ENCODE measurements at places on chromosomes 12 and 14. TPM values are rescaled to one million over a fixed set of nuclear protein-coding genes. Genes with fewer than 3 reads are reported as not detected.

The SYNE3 gene
- 6.5 TPM for total RNA-seq

The KRT74 gene
- not detected for total RNA-seq

The FGF6 gene
- not detected for total RNA-seq

The ERBB3 gene
- 1.7 TPM for total RNA-seq

The GRIN2B gene
- total RNA-seq, result under 0.01 TPM

The TSPAN8 gene
- 0.43 TPM for total RNA-seq

The PSMB5 gene
- 178 TPM for total RNA-seq

GRCh38 chr14:91153360-91153759 is 39.5 kb downstream of the DGLUCY start:
- DNase-seq, result no peak

DNA sequence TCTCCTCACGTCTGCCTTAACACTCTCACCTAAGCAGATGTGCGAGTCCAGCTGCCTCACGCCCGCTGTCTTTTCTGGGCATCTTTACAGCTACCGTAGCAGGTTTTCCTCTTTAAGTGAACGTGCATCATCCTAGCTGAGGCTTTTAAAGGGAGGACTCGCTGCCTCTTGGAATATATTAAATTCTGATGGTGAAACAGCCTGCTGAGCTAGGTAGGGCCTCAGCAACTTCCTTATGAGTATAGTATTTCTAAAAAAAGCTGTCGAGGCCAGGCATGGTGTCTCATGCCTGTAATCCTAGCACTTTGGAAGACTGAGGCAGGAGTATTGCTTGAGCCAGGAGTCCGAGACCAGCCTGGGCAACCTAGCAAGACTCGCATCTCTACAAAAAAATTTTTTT is 32.2 kb downstream of the TESC start:
- DNase-seq, result no peak

DNA sequence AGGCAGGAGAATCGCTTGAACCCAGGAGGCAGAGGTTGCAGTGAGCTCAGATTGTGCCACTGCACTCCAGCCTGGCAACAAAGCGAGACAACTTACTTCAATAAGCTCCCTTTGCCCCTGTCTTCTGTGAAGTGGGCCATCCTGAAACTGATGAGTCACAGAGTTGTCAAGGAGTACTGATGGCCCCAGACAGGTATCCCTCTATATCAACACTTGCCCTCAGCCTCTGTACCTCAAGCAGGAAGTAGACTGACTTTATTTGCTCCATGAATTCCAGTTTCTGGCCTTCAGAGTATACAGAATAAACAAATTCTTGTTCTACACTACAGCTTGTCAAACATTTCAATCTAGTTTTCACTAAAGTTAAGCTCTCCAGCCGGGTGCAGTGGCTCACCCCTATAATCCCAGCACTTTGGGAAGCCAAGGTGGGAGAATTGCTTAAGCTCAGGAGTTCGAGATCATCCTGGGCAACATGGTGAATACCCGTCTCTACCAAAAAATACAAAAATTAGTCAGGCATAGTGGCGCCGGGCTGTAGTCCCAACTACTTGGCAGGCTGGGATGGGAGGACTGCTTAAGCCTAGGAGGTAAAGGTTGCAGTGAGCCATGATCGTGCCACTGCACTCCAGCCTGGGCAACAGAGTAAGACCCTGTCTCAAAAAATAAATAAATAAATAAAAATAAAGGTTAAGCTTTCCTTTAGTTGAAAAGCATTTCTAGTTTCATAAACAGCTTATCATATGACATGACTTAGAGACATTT is 16.4 kb upstream of the LRP10 start:
- no peak for DNase-seq

DNA sequence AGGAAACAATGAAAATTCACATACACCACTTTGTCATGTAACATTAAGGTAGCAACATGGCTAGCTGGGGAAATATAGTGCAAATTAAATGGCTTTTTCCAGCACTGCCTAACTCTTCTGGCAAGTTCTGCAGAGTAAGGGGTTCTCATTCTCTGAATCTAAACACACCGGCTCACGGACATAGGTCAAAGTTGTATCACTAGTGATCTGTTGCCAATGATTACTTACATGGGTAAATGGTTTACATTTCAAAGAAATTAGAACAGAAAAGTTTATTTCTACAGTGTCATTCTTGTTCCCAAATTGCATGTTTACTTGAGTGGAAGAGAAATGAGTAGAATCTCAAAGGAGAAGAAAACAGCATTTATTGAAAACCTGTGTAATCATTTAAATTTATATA is 381.9 kb downstream of the PRKD1 start:
- DNase-seq, result no peak

GRCh38 chr12:124675881-124676713 is 108.7 kb upstream of the NCOR2 start:
- peak; percentile 60 for DNase-seq

DNA sequence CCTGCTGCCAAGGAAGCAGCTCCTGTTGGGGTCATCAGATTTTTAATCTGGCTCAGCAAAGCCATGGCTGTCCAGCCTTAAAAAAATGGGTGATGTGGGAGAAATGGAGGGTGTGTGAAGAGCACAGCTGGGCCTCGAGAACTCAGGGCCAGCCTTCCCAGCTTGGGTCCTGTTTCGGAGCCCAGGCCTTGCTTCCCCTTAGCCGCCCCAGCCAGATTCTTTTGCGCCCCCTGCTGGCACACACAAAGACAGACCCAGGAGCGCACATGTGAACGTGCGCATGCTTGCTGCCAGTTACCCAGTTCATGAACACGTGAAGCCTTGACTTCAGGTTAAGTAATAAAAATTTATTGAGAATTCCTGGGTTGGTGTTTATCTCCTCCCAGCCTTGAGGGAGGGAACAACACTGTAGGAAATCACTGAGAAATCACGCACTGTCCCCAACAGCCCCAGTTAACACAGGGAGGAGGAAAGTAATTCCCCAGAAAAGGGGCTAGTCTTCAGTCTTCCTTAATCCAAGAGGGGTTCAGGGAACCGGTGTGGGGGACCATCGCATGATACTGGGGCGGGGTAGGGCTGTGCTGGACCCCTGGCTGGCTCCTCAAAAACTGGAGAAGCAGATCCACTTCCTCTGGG is 5.3 kb downstream of the PHB2 start:
- DNase-seq, result peak; percentile 90

DNA sequence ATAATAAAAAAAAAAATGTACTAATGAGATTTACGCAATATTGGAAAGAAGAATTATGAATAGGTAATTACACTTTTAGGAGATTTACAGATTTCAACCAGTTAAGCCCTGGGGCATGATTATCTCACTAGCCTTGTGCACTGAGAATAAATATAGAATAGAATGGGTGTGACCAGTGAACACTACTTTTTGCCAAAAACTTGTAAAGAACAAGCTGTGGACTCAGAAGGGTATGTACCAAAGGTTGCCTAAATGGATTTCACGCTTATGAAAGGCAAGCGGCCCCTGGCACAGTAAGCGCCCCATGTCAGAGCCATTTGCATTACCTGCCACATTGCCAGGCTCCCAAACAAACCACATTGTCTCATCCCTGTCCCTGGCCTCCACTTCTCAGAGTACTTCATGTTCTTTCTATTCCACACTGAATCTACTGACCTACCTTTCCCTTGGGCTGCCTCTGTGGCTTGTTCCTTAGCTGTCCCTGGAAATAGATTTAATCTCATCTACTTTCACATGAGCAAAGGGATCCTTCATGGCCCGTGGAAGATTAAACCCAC is 170.6 kb upstream of the DIO2 start:
- no peak for DNase-seq

DNA sequence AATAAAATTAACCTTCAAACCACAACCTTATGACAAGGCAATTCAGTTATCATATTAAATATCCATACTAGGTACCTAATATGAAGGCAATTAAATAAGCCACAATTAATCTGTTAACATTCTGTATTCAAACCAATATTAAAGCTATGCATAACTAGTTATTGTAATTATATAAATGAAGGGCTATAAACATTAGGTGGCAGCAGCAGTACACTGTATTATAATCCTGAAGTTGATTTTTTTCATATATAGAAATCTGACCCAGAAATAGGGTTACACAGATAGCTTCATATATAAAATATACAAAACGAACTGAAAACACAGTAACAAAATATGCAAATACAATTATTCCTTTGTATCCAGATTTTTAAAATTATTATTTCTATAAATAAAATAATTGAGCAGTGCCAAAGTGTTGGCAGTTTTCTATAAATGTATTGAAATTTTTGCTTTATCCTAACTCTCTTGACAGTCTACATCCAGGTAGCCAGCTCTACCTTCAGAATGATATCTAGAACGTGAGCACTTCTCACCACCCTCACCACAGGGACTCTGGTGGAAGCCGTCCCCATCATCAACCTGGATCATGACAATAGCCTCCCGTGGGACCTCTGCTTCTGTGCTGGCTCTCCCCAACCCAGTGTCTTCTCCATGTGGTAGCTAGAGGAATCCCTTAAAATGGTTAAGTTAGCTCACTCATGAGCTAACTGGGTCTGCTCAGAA is 136.2 kb downstream of the MED13L start:
- no peak for DNase-seq

- DNase-seq, result no peak
Measured at GRCh38 chr12:62900686-62901272, 34.2 kb downstream of the PPM1H start.

DNA sequence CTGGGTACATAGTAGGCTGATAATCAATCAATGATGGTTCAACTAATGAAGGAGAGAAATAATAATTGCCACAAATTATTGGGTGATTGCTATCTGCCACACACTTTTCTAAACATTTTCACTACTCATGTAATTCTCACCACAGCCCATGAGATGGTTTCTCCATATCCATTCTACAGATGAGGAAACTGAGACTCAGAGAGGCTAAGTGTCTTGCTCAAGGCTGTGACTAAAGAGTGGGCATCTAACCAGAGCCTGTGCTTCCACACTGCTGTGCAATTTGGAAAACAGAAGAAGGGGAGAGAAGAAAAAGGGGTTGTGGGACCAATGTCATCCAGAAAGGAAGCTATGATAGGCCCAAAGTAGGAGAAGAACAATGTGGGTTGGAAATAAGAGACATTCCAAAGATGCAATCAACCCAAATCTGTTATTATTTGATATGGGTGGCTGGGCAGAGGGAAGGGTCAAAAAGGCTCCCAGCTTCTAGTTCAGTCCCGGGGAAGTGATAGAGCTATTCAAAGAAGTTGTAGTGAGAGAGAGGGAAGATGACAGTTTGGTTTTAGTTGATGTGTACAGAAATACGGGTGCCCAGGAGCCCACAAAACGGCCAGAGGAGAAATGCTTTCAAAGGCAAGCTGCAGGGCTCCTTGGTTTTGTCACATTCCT is 483 bp upstream of the NR1H4 start:
- no peak for DNase-seq

- DNase-seq, result no peak
Measured at GRCh38 chr14:56125772-56126636, 7.8 kb downstream of the PELI2 start.

GRCh38 chr12:17928708-17929366 is 161.2 kb downstream of the RERGL start:
- no peak for DNase-seq

DNA sequence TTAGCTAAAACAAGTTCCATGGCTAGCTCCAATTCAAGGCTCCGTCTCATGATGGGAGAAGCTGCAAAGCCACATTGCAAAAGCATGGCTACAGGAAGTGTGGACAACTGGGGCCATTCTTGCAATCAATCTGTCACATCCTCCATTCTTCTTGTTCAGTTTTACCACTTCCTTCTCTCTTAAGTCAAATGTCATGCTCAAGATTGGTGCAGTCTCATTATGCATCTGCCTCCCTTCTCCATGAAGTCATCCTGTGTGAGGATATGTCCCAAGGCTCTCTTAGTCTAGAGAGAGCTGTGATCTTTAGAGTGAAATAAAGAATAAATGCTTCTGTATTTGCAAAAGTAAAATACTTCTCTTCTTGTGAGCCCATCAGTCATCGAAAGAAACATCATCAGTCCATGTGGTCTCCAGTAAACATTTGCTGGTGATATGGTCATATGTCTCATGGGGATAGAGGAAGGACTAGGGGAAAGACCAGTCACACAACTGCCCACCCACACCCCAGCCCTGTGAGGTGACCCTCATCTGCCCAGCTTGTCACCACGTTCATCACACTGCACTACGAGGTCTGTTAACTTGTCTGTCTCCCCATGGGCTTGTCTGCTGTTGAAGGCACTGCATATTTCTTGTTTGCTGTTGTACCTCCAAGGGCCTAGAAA is 303.0 kb downstream of the NUAK1 start:
- no peak for DNase-seq

GRCh38 chr14:23151342-23151741 is 32.1 kb downstream of the SLC7A8 start:
- DNase-seq, result no peak

- DNase-seq, result no peak
Measured at GRCh38 chr14:65159281-65160062, 57.2 kb upstream of the MAX start.

DNA sequence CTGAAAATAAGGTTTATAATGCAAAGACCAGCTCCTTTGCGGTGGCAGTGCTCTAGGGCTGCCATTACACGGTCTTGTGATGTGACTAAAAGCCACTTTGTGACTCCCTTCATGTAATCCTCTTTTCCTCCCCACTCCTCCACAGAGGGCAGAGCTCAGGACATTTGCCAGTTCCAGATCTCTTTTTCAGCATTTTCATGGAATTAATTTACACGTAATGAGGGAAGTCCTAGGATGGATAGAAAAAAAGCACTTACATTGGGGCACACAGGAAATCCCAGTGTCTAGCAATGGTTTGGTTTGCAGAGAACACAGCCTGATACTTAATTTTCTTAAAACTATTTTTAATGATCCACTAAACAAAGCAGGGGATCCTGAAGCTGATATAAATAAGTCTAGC is 17.5 kb upstream of the ATF1 start:
- no peak for DNase-seq

Data from fibroblast of villous mesenchyme (primary cell).